ENCODE measurements at places on chromosomes 4 and X.

DNA sequence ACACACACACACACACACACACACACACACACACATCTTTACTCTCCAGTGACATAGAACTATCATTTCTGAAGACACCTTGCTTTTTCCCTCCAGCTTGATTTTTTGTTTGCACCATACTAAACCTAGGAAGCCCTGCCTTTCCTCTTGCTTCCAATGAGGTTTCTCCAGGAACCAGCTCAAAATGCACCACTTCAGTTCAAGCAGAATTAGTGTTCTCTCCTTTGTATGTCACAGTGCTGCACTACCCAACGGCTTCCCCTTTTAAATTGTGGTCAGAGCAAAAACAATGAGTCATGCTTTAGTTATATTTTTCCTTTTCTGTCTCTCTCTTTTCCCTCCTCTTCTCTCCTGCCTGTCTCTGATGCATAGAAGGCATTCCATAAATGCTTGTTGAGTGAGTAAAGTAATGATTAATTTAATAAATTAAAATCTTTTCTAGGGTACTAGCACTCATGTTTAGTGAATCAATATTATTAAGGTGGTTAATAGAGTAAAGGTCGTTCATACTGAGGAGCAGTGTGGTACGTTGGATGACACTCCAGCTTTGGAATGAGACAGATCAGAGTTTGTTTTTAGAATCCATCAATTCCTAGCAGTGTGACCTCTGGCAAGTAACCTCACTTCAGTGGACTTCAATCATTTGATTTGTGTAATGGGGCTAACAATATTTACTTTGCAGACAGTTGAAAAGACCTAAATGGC is 5.9 kb downstream of the RTL3 start:
- DNase-seq: no peak

GRCh38 chrX:12210196-12210815 is 72.0 kb downstream of the FRMPD4 start:
- DNase-seq: no peak

GRCh38 chr4:121614101-121614500 is 82.7 kb downstream of the ANXA5 start:
- no peak for DNase-seq

GRCh38 chrX:88424541-88424940 is 322.5 kb upstream of the CPXCR1 start:
- no peak for DNase-seq

DNA sequence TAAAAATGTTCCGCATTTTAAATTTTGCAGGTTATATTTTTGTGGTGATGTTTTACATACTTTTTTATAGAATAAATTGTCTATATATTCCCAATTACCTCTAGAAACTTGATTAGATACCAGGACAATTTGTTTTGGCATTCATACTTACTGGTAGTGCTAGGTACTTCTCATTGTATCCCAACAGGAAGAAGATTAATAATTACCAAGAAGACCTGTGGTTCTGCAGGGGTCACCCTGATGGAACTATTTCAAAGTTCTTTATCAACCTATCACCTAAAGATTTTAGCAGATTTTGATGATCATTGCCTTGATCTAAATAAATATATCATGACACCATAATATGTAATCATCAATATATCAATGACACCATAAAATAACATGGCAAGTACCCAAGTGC is 22.5 kb upstream of the FAM9A start:
- DNase-seq: no peak

GRCh38 chrX:111518667-111519066 is 7.2 kb downstream of the SERTM2 start:
- DNase-seq: no peak

DNA sequence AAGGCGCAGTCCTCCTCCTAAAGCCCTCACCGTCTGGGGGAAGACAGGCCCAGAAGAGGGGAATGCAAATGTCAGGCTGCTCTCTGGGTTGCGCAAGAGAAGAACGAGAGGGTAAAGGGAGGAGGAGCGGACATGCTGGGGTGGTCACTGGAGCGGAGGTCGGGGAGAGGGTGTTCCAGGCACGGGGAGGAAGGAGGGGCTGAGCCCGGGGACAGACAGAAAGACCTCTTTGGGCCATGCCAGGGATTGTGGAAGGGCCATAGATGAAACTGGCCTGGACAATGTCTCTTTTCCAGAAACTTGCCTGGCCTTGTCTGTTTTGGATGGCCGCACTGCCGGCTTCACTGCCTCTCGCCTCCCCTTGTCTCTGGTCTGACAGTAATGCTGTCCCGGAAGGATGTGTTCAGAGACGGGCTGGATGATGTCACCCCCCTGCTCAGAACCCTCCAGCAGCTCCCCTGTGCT is 121.0 kb downstream of the SORCS2 start:
- no peak for DNase-seq

Data from T-helper 17 cell (primary cell).